ENCODE measurements at places on chromosomes 16 and 17.

- DNase-seq = no peak
These were observed 5.0 kb upstream of the TLCD2 start for GRCh38 chr17:1714980-1715802.

DNA sequence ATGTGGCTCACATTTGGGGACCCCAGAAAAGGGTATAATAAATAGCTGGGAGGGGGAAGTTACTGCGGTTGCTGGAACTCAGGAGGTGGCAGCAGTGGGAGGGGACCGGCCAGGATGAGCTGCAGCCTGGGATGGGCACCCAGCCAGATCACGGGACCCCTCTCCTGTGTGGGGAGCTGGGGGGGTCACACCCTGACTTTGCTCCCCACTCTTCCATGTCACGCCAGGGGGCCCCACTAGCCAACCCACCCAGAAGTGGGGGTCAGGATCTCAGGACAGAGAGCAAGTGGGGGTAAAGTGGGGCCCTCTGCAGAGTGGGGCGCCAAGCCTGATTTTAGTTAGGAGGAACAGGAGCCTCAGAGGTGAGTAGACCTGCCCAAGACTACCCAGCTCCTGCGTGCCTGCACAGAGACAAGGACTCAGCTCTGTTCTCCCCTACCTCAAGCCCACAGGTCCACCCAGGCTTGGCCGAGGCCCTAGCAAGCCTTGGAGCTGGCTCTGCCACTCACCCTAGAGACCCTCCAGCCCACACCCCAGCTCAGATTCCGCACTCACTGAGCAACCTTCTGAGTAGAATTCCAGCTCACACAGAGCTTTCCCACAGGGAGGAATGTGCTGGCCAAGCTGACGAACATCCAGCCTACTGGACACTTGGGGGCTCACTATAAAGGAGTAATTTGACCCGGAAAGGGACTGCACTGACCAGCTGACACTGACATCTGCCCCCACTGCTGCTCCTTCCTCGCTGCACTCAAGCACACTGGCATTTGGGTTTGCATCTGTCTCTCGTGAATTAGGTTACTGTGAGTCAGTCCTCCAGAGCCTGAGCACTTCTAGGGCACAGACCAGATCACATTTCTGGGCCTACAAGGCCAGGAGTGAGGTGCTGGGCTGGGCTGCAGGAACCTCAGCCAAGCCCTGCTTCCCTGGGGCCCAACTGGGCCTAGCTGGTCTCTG, 310.1 kb downstream of the C16orf95 start:
- DNase-seq = no peak

DNA sequence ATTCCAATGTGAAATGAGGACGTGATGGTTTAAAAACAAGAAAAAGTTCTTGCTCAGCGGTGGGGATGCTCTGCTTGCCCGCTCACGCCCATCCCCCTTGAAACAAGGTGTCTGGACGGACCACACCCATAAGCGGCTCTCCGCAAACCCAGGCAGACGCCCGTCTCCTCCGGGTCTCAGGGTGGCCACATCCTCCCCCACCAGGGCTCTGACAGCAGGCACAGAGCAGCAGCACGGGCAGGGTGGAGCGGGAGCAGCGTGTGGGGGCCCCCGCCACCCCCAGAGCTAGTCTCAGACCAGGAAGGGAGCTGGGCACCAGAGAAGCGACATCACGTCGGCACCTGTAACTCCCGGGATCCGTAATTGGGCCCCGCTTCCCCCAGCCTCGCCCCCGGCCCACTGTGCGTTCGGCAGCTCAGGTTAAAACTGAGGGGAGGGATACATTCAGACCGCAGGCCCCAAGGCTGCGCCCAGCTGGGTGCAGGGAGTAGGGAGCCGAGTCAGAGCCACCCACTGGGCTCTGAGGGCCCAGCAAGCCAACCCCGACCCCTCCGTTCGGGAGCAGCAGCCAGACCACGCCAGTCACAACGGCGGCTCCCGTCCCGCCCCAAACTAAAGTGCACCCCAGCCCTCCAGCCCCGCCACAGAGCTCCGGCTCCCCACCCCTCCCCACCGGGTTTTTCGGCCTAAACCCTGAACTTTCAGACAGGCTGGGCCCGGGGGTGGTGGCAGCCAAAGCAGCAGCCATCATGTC, 22.0 kb downstream of the CLUH start:
- peak; percentile 24 for DNase-seq

- no peak for DNase-seq
These were observed 7.8 kb downstream of the NR1D1 start for GRCh38 chr17:40092581-40092980.

DNA sequence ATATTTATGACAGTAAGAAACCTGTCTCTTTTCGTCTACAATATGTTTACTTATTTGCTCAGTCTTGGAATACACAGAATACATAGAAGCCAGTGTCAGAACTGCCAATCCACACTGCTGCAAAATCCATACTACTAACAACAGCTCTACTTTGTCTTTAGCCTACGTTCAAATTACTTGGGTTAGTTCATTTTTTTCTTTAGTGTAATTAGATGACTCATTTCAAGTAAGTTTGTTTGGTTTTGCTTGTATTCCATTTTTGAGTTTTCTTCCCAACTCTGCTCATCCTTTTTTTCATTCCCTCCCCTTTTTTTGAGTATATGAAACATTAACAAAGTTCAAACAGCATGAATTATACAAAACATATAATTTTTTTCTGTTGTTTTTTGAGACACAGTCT, 16.9 kb downstream of the CMC2 start:
- DNase-seq = no peak

GRCh38 chr17:74755533-74755932, 7.1 kb downstream of the NHERF1 start:
- DNase-seq = no peak

DNA sequence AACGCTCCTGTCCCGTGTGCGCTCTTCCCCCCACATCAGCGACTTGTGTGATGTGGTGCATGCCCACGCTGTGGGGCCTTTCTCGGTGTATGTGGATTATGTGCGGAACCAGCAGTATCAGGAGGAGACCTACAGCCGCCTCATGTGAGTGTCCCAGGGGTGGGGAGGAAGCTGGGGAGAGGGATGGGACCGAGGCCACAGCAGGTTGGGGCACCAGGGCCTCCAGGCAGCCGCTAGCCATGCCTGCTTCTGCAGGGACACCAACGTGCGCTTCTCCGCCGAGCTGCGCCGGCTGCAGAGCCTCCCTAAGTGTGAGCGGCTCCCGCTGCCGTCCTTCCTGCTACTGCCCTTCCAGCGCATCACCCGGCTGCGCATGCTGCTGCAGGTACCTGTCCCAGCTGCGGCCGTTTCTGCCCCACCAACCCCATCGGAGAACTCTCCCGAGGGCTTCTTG, 5.8 kb downstream of the ARHGEF15 start:
- no peak for DNase-seq

DNA sequence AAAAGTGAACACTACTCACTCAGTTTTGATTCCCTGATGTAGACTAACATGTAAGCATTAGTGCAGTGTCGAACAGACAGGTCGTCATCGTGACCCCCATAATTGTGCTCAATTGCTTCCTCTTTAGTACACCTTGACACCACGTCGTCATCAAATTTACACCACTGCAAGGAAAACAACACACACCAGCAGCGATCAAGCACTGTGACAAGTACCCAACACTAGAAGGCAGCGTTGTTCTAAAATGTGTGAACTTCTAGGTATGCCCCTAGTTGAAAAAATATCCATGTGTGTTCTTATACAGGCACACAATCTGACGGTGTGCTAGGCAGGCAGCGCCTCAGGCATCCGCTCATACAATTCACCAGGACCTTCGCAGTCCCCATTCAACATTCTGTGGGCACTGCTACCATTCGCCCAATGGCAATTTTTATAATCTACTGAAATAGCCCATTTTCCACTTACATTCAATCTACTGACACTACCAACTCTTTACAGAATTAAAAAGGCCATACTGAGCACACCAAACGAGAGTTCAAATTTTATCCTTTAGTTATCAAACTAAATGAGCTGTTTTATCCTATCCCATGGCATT, 23.1 kb downstream of the LITAFD start:
- no peak for DNase-seq

DNA sequence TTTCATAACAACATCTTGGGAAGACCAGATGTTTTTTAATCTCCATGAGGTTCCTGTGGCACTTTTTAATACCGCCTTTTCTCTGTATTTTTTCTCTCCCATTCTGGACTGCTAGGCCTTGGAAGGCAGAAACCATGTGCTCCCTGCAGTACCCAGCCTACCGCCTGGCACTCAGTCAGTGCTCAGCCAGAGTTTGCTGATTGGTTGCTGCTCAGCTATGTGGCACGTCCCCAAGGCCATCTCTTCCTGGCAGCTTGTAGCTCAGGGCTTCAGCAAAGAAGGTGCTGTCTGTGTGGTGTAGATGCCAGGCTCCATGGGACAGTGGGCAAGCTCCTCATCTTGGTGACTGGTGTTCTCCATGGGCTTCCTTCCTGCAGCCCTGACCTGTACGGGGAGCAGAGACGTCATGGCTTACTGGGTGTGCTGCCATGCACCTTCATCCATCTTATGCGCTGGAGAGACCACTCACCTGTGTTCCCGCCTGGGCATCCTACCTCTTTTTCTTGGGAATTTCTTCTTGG, 86.7 kb downstream of the CLEC16A start:
- DNase-seq = no peak

DNA sequence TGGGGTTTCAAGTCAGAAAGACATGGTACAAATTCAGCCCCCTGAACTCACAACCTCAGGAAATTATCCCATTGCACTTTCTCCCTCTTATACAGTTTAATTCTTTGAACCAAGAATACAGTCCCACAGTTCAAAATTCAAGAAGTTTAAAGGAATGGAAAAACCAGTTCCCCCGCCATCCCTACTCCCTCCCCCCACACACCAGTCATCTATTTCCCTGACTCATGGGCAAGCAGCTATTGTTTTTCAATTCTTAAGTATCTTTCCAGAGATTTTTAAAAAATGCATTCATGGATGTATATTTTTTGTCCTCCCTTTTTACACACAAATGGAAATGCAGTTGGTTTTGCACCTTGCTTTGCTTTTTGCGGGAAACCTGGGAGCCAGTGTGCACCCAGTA, 7.3 kb downstream of the SYCE1L start:
- no peak for DNase-seq

DNA sequence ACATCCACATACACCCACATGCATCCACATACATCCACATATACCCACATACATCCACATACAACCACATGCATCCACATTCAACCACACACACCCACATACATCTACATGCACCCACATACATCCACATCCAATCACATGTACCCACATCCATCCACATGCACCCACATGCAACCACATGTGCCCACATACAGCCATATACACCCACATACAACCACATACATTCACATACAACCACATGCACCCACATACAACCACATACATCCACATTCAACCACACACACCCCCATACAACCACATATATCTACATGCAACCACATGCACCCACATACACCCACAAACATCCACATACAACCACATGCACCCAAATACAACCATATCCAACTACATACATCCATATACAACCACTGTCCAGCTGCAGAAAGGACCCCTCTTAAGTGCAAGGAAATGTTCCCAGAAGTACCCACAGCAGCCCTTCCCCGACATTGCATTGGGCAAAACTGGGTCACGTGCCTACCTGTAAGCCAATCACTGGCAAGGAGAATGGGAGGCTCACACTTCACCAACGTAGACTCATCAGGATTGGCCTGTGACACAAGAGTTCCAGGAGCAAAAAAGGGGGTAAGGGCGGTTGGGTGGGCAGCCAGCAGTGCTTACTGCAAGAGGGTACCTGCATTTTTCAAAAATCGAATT, 18.1 kb downstream of the CALB2 start:
- no peak for DNase-seq

DNA sequence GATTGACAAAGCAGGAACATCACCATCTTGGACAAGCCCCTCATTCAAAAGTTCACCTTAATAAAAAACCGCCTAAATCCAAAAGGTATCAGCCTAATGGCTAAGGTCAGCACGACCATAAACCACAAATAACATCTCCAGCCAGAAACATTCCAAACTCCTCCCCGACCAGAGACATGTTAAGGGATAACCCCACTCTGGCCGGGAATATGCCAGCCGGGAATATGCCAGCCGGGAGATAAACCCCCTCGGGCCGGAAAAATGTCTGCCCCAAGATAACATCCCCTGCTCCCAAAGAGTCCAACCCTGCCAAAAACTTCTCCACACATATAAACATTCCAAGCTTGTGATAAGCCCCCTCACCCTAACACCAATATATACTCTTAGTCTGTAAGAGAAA, 1.4 kb downstream of the DHX33 start:
- DNase-seq = no peak

- DNase-seq = no peak
These were observed 54.0 kb downstream of the GAS7 start for GRCh38 chr17:10144456-10144855.

DNA sequence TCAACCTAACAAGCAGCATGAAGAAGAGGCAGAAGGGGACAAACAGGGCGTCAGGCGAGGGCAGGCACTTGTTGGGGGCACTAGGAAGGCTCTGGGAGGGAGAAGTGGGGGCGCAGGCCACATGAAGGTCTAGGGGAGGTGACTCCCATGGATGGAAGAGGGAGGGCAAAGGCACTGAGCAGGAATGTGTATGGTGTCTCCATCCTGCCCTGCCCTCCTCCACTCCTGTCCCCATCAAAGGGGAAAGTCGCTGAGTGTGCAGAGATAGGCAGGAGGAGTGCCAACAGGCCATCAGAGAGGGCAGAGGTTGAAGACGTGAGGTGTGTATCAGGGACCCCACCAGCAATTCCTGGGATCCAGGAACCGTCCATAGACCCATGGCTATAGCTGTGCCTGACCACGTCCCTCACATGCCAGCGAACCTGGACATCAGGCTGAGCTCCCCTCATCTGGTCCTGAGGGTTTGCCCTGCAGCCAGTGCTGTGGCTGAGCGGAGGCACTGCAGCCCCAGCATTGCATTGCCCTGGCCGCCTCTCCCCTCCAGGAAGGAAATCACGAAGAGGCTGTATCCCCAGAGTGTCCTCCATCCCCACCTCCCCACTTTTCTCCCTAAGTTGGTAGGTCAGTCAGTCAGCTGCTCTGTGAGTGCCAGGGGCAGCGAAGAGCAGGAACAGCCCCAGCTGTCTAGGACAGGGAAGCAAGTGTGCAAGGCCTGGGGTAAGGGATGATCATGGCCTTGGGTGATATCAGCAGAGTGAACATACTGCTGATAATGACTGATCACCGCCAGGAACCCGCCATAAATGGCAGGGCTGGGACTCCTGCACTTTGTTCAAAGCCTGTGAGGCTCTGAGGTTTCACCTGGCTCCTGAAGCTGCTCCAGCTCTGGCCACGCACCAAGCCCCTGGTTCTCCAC, 6.2 kb upstream of the CYB561 start:
- DNase-seq = no peak

GRCh38 chr16:1364510-1364909, 12.8 kb downstream of the GNPTG start:
- DNase-seq = no peak

- no peak for DNase-seq
These were observed 18.3 kb downstream of the GDE1 start for GRCh38 chr16:19503461-19504075.

- DNase-seq = no peak
These were observed 1.3 kb downstream of the NTAN1 start for GRCh38 chr16:15054357-15055140.

All from 8988T (cell line).